ENCODE measurements at places on chromosomes 3 and 15.

DNA sequence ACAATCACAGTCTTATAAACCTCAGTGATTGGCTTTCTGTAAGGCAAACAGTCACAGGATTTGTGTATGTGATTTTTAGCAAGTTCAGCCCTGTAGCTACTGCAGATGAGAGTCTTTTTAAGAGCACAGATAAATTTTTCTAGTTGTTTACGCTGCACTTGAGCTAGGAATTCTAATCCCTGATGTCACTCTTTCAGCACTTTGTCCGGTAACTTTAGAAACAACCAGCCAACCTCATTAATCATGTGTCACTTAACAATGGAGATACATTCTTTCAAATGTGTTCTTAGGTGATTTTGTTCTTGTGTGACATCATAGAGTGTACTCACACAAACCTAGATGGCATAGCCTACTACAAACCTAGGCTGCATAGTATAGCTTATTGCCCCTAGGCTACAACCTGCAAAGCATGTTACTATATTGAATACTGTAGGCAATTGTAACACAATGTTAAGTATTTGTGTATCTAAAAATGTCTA lies 36.8 kb upstream of the GOLGA6L2 start:
- no peak for DNase-seq

DNA sequence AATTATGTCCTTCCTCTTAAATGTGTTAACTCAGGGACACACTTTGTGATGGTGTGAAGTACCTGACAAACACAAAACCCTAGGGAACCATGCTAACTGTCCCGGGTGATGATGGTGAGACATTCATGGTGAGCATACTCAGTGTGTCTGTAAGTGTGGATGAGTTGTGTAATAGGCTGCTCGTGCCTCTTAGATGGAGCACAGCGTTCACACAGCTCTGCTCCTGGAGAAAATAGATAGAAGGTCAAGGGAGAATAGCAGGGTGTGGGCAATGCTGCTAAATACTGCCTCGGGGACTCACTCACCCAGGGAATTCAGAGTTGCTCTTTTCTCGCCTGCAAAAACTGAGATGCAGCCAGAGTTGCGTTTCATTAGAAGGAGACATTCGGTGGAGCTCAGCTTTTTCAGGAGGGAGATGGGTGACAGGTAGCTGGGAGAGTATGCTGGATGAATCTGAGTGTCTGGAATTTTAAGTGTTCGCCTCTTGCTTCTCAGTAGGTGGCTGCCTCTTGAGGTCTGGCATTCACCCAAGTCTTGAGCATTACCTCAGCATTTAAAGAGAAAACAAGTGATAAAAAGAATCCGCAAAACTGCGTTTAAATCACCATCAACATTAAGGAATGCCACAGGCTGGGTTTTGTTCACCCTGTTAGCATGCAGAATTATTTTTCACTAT lies 813.2 kb downstream of the AGBL1 start:
- no peak for DNase-seq

DNA sequence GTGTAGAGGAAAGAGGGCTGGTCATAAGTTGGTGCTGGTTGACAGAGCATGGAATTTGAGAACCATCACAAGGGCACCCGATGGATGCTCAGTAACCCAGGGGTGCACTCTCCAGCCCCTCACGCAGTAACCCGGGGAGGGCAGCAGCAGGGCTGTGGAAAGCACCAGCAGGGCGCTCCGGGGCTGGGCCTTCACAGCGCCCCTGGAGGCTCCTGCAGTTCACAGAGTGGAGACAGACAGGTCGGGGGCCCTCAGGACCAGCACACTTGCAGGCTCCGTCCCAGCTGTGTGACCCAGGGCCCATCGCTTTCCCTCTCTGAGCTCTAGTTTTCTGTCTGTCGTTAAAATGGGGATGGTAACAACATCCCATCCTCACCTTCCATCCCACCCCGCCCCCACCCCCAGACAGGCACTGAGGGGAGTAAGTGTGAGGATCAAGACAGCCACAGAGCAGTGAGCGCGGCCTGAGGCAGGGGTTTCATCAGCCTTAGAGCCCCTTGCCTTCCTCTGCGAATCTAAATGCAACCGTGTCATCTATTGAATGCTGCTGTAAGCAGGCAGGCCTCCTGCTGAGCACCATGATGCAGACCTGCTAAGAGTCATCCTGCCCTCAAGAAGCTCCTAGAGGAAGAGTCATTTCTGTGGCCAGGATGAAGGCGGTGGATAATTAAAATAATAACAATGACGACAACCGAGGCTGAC lies 90.2 kb upstream of the LINGO1 start:
- DNase-seq = no peak

GRCh38 chr3:4290272-4290893 lies 12.8 kb upstream of the SETMAR start:
- peak; percentile 3 for DNase-seq

DNA sequence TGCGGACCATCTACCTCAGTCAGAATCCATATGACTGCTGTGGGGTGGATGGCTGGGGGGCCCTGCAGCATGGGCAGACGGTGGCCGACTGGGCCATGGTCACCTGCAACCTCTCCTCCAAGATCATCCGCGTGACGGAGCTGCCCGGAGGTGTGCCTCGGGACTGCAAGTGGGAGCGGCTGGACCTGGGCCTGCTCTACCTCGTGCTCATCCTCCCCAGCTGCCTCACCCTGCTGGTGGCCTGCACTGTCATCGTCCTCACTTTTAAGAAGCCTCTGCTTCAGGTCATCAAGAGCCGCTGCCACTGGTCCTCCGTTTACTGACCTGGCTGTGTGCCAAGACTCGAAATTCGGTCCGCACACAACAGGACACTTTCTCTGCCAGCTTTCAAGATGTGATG lies 21.9 kb downstream of the NRROS start:
- DNase-seq = no peak

GRCh38 chr15:47705281-47705997 lies 11.9 kb upstream of the SEMA6D start:
- no peak for DNase-seq

- no peak for DNase-seq
Measured at GRCh38 chr3:127573912-127574311, 16.6 kb downstream of the TPRA1 start.

DNA sequence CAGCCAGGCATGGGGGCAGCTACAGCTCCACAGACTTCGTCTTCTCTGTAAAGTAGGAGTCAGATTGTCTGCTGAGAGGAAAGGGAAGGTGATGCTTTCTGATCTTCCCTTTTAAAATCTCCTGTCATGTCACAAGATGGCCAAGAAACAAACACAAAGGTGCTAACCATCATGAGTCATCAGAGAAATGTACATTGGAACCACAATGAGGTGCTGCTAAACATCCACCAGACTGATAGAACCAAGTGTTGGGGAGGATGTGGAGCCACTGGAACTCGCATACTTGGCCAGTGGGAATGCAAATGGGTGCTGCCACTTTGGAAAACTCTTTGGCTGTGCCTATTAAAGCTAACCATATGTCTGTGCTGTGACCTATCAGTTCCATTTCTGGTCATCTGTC lies 268.8 kb downstream of the SLCO3A1 start:
- no peak for DNase-seq

DNA sequence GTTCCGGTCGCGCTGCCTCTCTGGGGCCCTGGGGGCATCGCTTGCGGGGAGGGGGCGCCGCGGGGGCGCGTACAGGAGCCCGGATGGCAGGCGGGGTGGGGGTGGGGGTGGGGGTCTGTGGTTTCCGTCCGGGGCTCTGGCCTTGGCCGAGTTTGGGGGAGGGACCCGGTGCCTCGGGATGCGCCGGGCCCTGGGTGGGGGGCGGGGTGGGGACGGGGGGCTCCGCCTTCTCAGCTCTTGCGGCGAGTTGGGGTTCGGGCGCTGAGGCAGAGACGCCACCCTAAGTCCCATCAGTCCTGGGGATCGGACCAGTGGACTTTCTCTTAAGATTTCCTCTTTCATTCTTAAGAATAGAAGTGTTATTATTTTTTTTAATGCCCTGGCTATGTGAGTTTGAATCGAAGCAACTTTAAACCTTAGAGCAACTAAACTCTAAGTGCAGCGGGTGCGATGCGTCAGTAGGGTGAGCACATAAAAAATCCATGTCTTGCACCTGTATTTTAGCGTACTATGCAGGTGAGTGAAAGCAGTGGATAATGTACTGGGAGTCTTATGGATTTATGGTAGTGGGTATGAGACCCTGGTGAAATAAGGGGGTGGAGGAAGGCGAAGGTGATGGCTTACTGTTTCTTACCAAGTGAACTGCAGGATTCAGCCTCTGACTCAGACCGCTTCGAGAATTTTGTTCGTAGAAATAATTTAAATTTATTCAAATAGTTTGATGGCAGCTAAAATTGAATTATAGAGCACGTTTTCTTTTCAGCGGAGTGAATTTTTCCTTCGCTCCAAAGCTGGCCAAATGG lies 762 bp downstream of the CTNNB1 start:
- no peak for DNase-seq

DNA sequence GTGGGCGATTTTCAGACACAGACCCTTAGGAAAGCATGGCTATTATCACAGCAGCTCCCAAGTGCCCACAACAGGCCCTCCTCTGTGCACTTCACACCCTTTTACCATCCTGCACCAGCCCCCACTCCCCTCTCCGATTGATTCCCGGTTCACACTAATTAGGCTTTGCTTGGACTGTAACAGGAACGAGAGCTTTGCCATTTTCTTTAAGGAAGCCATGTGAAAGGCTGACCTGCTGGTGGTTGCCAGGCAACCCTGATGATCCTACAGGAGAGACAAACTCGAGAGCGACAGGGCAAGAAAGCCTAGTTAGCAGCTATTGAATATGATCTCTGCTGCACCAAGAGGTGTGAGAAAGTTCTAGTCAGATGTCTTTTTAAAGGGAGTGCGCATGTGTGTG lies 28.2 kb upstream of the DET1 start:
- DNase-seq = no peak

GRCh38 chr3:140092848-140093536 lies 158.0 kb downstream of the CLSTN2 start:
- no peak for DNase-seq

- no peak for DNase-seq
Measured at GRCh38 chr3:119013951-119014350, 20.7 kb downstream of the IGSF11 start.

DNA sequence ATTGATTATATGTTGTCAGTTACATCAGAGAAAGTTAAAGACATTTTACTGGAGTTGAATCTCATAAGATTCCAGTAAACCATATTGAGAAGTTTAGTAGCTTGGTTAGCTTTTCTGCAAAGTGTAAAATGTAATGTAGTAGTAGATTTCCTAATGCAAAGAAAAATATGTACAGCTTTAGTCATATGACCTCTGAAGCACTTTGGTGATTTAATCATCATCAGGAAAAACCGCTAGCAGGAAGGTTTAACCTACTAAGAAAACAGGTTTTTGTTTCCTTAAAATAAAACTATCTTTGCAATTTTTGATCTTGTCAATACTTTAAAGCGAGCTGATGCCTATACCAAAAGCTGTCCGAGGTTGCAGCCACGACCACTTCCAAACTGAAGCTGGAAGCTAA lies 364.6 kb upstream of the ZNF385D start:
- DNase-seq = no peak

- no peak for DNase-seq
Measured at GRCh38 chr3:152222327-152222726, 46.4 kb upstream of the MBNL1 start.

DNA sequence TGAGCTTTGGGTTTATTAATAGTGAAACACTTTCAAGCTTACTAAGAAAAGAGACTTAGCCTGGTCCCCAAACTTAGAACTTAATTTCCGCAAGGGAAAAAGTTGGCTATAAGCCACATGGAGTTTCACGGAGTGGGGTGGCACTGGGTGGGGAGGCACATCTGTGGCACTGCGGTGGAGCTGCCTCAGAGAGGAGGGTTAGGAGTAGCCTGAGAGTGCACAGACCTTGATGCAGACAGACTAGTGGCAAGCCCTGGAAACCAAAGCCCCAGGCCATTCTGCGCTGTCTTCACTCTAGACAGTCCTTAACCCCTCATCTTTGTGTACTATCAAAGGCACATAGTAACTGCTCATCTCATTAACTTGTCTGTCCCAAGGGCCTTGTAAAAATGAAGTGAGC lies 22.0 kb downstream of the CXCR6 start:
- no peak for DNase-seq

- no peak for DNase-seq
Measured at GRCh38 chr3:51974277-51974962, 444 bp upstream of the ABHD14A start.

- DNase-seq = no peak
Measured at GRCh38 chr15:60526127-60526616, 47.2 kb upstream of the ICE2 start.

DNA sequence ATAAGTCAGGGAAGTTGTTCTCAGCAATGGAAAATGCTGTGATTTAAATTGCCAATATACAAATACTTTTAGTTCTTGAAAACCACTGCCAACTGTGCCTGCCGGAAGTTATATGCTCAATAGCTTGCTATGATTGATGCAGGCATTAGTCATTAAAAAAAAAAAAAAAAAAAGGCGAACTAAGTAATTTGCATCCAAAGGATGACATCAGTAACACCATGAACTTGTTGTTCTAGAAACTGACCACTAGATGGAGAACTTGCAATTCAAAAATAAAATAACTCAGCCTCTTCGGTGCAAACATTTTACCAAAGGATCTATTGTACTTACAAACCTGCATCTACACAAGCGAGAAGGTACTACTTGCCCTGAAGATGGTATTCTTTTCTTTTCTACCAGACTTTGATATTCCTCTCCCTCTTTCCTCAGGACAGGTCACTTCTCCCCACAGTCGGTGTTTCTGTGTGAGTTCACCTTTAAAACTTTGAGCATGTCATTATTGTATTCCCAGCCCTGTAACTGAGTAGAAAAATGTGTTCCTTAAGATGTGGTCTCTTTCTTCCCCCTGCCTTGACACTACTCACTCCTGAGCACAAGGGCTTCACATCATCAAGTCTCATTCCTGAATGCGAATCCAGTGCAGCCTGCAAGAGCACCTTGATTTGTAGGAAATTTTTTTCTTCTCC lies 115.0 kb upstream of the VEPH1 start:
- no peak for DNase-seq

DNA sequence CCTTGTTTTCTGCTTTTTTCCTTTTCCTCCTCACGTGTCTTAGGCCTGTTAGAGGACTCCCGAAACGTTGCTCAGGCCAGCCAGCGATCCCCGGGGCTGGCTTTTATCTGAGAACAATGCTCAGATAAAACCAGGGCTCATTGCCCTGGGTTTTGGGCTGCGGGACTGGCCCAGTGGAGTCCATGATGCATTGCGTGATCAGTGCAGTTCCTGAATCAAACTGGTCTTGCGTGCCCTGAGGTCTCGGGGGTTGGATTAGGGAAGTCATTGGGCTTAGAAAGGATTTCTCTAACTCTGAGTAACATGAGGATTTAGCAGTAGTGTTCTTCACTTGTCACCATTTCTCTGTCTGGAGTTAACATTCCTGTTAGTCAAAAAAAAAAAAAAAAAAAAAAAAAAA lies 66.3 kb downstream of the CCR1 start:
- DNase-seq = no peak

- DNase-seq = no peak
Measured at GRCh38 chr3:83224101-83224868, 1462.8 kb upstream of the GBE1 start.

DNA sequence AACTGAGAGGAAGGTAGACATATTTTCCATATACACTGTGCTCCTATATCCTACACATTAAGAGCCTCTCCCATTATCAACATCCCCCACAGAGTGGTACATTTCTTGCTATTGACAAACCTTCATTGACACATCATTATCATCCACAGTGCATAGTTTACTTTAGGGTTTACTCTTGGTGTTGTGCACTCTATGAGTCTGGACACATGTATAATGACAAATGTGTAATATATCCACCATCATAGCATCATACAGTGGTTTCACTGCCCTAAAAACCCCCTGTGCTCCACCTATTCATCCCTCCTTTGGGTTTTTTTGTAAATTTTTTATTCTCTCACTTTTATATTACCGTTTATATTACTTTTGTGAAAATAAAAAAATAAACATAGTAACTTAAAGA lies 22.2 kb upstream of the CLDN18 start:
- no peak for DNase-seq
